ENCODE measurements at places on chromosomes 3 and 15.
A peak's percentile ranks its signal among the peaks of the same experiment; 100 is the strongest.

DNA sequence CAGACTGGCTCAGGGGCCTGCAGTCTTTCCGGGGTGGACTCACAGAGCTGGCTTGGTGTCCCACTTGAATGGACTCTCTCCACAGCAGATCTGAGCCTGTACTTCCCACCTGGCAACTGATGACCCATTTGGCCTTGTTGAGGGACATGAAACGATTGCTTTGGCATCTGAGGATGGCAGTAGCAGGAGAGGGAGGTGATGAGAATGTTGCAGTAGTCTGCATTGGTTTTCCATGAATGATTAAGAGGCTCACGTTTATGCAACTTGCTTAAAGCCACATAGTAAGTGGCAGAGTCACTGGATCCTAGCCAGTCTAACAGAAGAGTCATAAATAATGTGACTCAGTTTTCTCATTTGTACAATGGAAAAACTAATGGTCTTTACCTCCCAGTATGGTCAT, 21.9 kb downstream of the IL20RB start:
- DNase-seq: no peak

DNA sequence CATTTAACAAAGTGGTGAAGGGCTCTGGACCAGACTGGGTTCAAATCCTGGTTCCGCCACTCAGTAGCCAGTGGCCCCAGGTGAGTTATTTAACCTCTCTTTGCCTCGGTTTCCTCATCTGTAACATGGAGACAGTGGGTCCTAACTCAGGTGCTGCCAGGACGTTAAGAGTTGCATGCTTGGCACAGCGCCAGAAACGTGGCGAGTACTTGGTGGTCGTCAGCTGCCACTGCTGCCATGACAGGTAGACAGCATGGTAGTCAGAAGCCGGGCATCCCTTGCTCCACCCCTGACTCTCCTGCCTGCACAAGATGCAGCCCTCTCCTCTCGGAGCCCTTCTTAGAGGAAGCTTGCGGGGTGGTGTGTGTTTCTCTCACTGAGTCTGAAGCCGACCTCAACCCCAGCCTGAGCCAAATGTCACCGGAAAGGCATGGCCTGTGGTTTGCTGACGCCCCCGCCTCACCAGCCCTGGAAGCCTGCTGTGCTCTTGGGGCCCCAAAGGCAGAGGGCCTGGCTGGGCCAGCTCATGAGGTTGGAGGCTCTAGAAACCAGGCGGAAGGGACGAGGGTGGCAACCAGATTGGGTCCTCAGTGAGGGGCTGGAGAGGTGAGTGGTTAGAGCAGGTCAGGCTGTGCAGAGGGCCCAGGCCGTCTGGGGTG, 160.8 kb upstream of the TLE3 start:
- peak; percentile 17 for DNase-seq

- DNase-seq: no peak
Observed at GRCh38 chr15:94282269-94283250, 51.2 kb downstream of the MCTP2 start.

DNA sequence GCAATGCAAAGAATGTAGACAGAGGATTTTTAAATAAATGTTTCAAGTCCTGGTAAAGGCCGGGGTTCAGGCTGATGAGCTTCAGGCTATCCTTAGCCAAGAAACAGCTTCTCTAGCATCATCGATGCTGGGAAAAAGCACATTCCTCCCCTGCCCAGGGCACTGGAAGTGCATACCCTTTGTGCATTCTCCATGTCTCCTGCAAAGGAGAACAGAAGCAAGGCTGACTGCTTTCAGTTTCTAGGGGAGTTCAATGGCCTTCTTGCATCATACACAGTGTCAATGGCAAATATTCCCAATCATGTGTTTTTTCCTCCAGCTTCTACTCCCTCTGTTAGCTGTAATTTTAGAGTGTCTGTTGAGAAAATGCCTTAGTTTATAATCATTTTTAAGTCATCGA, 59.9 kb downstream of the GPR176 start:
- no peak for DNase-seq

- peak; percentile 16 for DNase-seq
Observed at GRCh38 chr3:32421991-32422859, 30.6 kb downstream of the CMTM7 start.

GRCh38 chr3:170529346-170529745, 56.5 kb downstream of the SLC7A14 start:
- no peak for DNase-seq

DNA sequence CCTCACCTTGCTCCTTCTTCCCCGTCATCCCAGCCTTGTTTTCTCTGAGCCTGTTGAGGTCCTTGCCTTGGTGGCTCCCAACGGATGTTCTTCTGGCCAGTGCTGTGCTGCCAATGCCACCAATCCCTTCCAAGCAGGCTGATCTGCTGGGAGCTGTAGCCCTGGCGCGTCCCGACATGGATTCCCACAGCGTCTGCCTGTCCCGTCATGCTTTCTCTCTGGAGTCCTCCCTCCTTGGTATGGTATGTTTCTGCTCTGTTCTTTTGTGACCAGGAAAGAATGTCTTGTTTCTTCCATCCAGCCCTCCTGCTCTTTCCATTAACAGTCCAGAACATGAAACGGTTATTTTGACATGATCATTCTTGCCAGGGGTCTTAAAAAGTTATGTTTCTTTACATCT, 10.0 kb downstream of the LIMD1 start:
- DNase-seq: no peak

- no peak for DNase-seq
Observed at GRCh38 chr3:141262308-141262705, 30.7 kb downstream of the PXYLP1 start.

DNA sequence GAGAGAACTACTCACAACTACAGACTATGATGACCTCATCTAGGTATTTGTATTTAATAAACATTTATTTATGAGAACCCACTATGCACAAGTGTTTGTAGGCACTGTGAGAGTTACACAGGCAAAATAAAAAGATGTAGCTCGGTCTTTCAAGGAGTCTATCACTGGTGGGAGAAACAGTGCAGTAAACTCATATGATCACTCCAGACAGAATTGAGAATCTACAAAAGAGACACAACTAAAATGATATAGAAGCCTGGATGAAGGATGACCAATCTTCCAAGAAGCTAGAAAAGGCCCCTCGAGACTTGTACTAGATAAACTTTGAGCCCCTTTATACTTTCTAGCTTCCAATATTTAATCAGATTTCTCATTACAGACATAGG, 70.2 kb upstream of the ZBTB20 start:
- no peak for DNase-seq

- peak; percentile 26 for DNase-seq
Observed at GRCh38 chr3:38247366-38248035, 18.1 kb upstream of the SLC22A13 start.

DNA sequence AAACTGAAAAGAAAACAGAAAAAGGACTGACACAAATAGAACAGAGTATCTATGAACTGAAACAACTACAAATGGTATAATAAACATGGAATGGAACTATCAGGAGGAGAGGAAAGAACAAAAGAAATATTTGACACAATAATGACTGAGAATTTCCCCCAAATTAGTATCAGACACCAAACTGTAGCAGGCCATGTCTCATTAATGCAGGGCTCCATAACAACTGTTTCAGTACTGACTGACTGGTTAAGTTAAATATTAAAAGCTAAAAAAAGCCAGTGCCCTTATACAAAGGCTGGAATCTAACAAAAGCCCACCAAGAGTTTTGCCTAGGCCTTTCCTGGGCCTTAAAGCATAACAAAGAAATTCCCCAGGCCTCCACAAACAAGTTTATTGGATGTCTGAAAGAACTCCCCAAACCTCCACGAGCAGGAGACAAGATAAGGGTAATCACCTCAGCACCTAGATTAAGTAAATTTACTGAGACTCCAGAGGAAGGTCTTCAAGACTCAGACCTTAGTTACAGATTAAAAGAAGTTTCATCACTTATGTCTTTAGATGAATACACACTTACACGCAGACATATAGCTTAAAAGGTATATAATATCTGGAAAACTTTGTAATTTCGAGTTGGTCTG, 45.7 kb downstream of the KPNA1 start:
- no peak for DNase-seq

- DNase-seq: no peak
Observed at GRCh38 chr3:65083240-65083639, 395.4 kb upstream of the ADAMTS9 start.

DNA sequence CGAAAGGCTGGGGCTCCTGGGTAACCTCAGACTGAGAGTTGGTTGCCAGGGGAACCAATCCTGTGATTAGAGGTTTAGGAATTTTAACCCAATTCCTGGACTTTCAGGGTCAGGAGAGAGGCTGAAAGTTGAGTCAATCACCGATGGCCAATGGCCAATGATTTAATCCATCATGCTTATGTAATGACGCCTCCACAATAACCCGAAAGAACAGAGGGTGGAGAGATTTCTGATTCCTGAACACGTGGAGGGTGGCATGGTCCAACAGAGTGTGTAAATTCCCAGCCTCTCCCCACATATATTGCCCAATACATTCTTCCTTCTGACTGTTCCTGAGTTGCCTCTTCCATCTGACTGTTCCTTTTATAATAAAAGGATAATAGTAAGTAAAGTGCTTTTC, 137.2 kb upstream of the CBLB start:
- DNase-seq: no peak

GRCh38 chr15:65731926-65732325, 60.2 kb downstream of the DENND4A start:
- DNase-seq: no peak

DNA sequence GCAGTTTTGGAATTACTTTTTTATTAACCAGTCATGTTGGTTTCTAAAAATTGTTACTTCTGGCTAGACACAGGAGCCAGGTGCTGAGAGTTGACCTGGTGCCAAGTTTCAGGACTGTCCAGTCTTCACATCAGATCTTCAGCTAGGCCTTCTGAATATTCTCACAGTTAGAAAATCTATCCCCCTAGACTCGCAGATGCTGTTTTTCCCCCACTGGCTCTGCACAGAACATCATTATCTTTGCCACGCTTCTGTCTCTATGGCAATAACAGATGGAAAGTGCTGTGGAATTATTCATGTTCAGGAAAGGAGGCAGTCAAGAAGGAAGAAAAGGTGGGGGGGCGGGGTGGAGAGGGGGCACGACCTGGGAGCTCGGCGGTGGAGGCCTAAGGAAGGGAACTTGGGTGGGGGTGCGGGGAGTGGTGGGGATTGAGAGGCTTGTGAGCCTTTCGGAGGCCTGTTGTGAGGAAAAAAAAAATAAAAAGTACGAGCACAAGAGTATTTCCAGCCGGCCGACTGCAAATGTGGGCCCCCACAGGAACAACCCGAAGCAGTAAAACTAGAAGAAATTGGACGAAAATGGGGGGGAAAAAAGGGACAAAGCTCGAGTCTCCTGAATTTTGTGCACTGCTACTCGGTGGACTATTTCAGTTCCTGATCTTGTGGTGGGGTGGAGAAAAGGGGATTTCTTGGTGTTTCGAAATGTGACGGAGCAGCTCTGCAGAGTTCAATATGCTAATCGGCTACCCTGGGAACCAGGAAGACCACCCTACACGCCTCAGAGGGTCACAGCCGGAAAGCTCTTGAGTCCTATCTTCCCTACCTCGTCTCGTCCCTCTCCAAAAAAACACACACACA, 1.5 kb upstream of the SKIL start:
- DNase-seq: peak; percentile 64

GRCh38 chr15:61070111-61070901, 158.8 kb downstream of the RORA start:
- DNase-seq: peak; percentile 16

DNA sequence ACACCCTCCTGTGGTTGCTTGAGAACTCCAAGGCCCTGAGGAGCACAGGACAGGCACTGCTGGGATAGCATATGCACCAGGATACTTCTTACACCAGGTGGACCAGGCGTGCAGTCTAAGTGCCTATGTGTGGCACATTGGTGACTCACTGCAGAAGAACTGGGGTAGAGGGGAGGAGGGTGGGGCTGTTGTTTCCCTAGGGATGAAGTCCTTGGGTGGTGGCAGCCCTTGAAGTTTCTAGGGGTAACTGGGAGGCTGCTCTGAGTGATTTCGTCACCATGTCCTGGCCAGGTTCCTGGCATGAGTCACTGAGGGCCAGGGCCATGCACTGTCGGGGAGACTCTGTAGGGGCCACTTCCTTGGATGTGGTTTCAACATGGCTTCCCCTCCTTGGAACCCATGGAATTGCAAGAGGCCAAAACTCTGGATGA, 15.9 kb downstream of the MYZAP start:
- DNase-seq: no peak

- DNase-seq: no peak
Observed at GRCh38 chr3:16103472-16103871, 71.0 kb upstream of the GALNT15 start.

DNA sequence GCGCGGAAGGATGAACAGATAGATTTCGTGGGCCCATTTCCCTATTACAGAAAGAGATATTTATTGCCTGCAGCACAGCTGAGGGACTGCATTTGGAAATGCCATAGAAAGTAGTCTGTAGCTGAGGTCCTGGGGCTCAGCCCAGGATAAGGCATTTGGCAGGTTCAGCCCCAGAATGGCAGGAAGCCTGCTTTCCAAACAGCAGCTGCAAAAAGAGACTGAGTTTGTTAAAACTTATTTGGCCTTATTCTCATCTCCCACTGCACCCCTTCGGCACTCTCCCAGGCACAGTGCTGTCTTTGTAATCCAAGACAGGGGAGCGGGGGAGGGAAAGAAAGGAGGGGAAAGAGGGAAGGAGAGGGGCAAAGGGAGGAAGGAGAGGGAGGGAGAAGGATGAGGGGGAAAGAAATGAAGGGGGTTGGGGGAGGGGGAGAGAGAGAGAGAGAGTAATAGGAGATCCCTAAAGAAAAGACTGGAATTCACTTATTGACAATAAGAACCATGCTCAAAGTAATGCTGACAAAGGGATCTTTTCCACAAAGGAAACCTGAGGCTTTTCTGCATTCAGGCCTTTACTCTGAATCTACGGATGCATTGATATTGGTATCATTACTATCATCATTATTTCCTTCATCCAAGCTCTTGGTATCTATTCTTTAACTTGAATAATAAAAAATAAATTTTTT, 94.0 kb upstream of the LRRN1 start:
- DNase-seq: peak; percentile 68

- no peak for DNase-seq
Observed at GRCh38 chr15:37693926-37694325, 240.5 kb upstream of the TMCO5A start.

DNA sequence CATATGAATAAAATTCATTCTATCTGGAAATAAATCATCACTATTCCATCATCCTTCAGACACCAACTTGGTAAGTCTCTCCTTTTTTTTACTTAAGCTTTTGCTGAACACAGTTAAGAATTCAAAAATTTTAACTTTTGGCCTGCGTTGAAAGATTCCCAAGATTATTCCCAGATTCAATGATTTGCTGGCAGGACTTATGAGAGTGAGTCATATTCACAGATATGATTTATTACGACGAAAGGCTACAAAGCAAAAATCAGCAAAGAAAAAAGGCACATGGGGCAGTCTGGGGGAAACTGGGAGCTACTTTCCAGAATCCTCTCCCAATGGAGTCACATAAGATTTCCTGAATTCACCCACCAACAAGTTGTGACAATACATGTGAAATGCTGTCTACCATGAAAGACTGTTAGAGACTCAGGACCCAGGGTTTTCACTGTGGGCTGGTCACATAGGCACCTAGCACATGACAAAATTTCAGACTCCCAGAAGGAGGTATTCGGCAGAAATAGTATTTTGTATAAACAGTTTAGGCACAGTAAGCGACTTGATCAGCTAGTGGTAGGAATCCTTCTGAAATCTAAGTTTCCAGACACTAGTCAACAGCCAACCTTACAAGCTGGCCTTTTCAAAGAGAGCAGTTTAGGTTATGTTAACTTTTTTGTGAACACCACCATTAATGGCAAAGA, 82.1 kb downstream of the DLG1 start:
- DNase-seq: no peak

GRCh38 chr3:149151843-149152242, 22.4 kb downstream of the HPS3 start:
- peak; percentile 61 for DNase-seq
